DMS153 (cell line): ENCODE measurements at places on chromosomes 12 and 14.

GRCh38 chr12:81416571-81416970 lies 338.7 kb downstream of the ACSS3 start:
- DNase-seq, result no peak

DNA sequence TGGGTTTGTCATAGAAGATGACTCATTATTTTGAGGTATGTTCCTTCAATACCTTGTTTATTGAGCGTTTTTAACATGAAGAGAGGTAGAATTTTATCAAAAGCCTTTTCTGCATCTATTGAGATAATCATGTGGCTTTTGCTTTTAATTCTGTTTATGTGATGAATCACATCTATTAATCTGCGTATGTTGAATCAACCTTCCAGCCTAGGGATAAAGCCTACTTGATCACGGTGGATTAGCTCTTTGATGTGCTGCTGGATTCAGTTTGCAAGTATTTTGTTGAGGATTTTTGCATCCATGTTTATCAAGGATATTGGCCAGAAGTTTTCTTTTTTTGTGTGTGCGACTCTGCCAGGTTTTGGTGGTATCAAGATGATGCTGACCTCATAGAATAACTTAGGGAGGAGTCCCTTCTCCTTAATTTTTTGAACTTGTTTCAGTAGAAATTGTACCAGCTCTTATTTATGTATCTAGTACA lies 602.6 kb downstream of the SNAPC1 start:
- no peak for DNase-seq

DNA sequence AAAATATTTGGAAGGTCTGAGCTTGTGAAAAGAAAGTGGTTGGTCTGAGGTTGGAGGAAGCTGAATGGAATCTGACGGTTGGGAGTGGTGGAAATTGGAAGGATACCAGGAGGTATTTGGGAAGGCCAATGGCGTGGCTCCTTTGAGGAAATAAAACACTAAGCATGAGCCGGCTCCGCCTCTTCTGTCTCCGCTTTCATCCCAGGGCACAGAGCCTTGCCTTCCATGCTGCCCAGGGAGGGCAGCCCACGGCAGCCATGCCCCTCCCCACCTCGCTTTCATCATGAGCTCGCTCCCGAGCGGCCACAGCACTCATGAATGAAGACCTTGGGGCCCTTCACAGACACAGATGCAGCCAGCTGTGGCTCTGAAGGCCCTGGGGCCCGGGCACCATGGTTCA lies 36.2 kb downstream of the HSP90AA1 start:
- no peak for DNase-seq

GRCh38 chr14:36928432-36928831 lies 244.0 kb downstream of the SLC25A21 start:
- no peak for DNase-seq
